ENCODE measurements at places on chromosomes 13 and 19.

GRCh38 chr19:2848616-2849015 is 7.3 kb downstream of the ZNF555 start:
- no peak for DNase-seq

- DNase-seq, result no peak
These were observed 215.2 kb downstream of the NBEA start for GRCh38 chr13:35157143-35157755.

- no peak for DNase-seq
These were observed 126.1 kb downstream of the KDM4B start for GRCh38 chr19:5094768-5095567.

- no peak for DNase-seq
These were observed 36.6 kb downstream of the ZSWIM4 start for GRCh38 chr19:13831537-13832467.

DNA sequence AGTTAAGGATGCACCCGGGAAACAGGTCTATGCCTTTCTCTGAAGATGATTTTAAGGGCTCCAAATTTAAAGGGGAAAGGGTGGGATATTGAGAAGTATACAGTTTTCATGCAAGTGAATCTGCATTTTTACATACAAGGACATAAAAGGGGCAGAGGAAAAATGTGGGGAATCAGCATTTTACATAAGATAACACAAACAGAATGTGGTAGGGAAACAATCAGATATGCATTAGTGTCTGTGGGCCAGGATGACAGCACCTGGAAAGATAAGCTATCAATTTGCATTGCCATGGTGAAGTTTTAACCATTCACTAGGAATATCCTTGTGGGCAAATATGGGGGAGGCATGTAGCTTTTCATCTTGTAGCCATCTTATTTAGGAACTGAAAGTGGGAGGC is 24.1 kb downstream of the IGFL3 start:
- no peak for DNase-seq

- DNase-seq, result no peak
These were observed 434.1 kb downstream of the ZNF536 start for GRCh38 chr19:30806311-30806710.

GRCh38 chr19:21902571-21902970 is 66.6 kb upstream of the ZNF43 start:
- DNase-seq, result no peak

- no peak for DNase-seq
These were observed 2.7 kb downstream of the ARGLU1 start for GRCh38 chr13:106565127-106565775.

DNA sequence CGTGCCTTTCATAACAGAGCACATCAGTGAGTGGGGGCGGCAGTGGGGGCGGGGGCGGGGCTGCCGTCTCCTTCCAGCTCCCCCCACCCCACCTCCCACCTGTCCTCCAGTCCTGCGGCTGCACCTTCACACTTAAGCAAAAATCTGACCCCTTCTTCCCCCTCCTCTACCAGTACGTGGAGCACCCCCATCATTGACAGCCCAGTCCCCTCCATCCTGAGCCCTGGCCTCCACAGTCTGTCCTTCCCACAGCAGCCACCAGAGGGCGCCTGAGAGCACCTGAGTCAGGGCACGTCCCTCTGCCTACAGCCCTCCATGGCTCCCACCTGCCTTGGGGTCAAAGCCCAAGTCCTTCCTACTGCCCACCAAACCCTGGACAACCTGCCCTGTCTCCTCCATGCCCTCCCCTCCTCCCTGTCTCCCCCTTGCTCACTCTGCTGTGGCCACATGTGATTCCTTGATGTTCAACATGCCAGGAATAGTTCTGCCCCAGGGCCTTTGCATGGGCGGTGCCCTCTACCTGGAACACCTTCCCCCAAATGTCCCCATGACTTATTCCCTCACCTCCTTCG is 4.0 kb downstream of the EBI3 start:
- DNase-seq, result peak; percentile 35

- no peak for DNase-seq
These were observed 7.8 kb downstream of the ILF3 start for GRCh38 chr19:10661946-10662345.

- DNase-seq, result peak; percentile 53
These were observed 54.3 kb downstream of the GATAD2A start for GRCh38 chr19:19459707-19460251.

GRCh38 chr13:51291341-51291740 is 48.1 kb upstream of the SERPINE3 start:
- no peak for DNase-seq

- no peak for DNase-seq
These were observed 54.5 kb upstream of the GPI start for GRCh38 chr19:34310494-34310981.

- no peak for DNase-seq
These were observed 9.6 kb downstream of the SLC44A2 start for GRCh38 chr19:10634963-10635362.

- no peak for DNase-seq
These were observed 983 bp downstream of the ITM2B start for GRCh38 chr13:48233889-48234488.

GRCh38 chr13:50589651-50590054 is 253.8 kb downstream of the DLEU7 start:
- no peak for DNase-seq

- DNase-seq, result no peak
These were observed 4.3 kb downstream of the YJEFN3 start for GRCh38 chr19:19532806-19533701.

DNA sequence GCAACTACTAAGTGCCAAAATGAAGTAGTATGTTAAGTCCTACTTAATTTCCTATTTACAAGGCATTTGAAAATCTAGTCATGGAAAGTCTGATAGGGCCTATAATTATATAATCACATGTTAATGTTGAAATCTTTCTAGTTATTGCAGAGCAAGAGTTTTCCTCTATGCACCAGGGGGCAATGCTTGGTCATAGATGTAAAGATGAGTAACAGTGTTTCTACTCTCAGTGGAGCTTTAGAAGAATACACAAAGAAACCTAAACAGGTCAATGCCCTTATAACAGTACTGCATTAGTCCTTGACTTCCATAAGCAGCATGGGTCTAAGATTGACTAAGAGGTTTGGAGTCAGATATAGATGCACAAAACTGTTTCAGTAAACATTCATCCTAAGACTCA is 218.7 kb downstream of the KCTD12 start:
- DNase-seq, result no peak

- DNase-seq, result no peak
These were observed 11.7 kb downstream of the SKA3 start for GRCh38 chr13:21164631-21165030.

DNA sequence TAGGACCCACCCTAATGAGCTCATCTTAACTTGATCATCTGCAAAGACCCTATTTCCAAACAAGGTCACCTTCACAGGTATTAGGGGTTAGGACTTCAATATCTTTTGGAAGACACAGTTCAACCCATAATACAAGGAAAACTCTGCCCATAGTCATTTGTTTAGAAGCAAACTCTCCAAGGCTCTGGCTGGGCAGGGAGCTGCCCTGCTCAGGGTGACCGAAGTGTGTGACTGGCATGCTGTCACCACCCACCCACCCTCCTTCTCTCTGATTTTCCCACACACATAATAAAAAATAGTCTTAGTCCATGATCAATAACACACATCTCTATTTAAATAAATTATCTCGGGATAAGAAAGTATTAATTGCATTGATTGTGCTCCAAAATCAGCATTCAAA is 161.1 kb downstream of the KCTD15 start:
- no peak for DNase-seq

GRCh38 chr13:102402290-102402689 is 442 bp upstream of the FGF14 start:
- peak; percentile 14 for DNase-seq

GRCh38 chr13:111115061-111115964 is at the start of gene ARHGEF7:
TSS of gene ARHGEF7 (plus strand) at chr13:111115310. CDS start at chr13:111115527, 217 bp downstream.
- no peak for DNase-seq

- DNase-seq, result no peak
These were observed 8.6 kb downstream of the CALM3 start for GRCh38 chr19:46609511-46610412.

GRCh38 chr19:46551164-46551563 is 50.0 kb upstream of the CALM3 start:
- no peak for DNase-seq
